ENCODE measurements at places on chromosomes 7 and 10.

GRCh38 chr10:16910793-16911164 is 93.6 kb upstream of the RSU1 start:
- DNase-seq, result no peak

GRCh38 chr7:27250557-27251070 is 8.0 kb downstream of the EVX1 start:
- DNase-seq, result no peak

GRCh38 chr7:151851782-151852181 is 25.1 kb downstream of the PRKAG2 start:
- DNase-seq, result no peak

- DNase-seq, result no peak
Measured at GRCh38 chr10:93475871-93476270, 6.3 kb downstream of the MYOF start.

- no peak for DNase-seq
Measured at GRCh38 chr7:30436518-30436917, 42.1 kb downstream of the NOD1 start.

DNA sequence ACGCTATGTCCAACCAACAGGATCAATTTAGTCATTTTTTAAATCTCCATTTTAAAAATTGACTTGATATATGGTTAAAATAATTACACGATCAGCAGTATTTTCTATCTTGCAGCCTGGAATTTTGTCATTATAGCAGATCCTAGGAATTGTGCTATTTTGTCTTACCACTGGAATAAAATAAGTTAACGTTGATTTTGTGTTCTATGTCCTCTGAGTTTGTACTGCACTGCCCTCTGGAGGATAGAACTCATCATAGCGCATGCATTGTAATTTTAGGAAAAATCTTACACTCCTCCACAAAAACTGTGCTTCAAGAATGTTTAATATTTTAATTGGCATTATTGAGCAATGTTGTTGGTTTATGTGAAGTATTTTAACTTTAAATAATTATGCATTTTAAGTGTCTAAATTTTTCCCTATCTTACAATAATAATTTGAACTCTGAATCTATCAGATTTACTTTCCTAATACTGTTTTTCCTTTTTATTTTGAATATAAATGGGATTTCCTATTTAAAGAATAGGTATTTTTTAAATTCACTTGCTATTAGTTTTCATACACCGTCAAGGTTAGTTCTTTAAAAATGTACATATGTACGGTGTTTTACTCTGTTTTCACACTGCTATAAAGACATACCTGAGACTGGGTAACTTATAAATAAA is 220.1 kb downstream of the PPP1R3A start:
- DNase-seq, result no peak

GRCh38 chr10:2425320-2425719 is 642.0 kb upstream of the PFKP start:
- no peak for DNase-seq

All from activated T-helper 1 cell treated with anti-CD3 and anti-CD28 coated beads, Interleukin-2, amount 50 U/mL, for 16 hours (primary cell).